Activated effector memory CD4-positive, alpha-beta T cell treated with Interleukin-2 at 50 U/mL for 16 hours (primary cell): ENCODE measurements at places on chromosomes 7 and 10.

- DNase-seq: no peak
Measured at GRCh38 chr10:129405389-129405788, 61.7 kb upstream of the MGMT start.

DNA sequence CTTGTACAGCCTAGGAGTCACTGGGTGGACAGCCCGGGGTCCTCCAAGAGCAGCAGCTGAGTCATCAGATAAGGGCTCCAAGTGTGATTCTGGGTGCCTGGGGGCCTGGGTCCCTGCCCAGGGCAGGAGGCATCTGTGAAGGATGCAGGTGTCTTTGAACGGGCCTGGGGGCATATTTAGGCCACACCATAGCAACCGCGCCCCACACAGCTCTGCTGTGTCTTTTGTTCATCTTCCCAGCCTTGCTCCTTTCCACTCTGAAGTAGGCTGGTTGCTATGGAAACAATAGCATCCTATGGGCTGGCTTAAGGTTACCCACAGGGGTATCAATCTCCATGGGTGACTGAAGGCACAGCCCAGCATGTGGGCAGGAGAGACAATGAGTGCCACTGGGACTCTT lies 324.7 kb downstream of the TCERG1L start:
- DNase-seq: no peak

DNA sequence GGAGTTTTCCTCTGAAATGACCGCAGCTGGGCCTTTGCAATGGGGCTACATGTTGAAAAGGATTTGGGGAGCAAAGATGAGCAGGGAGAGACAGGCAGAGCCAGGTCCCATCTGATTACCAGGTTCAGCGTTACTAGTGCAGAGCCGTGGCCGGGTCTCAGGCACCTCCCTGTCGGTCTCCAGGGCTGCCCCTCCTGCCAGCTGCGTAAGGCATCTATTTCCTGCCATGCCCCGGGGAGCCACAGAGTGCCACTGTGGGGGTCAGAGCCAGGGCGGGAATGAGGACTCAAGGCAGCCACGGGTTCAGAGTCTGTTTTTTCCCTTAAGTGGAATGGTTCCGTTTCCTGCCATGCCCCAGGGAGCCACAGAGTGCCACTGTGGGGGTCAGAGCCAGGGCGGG lies 382.6 kb upstream of the SHH start:
- no peak for DNase-seq

DNA sequence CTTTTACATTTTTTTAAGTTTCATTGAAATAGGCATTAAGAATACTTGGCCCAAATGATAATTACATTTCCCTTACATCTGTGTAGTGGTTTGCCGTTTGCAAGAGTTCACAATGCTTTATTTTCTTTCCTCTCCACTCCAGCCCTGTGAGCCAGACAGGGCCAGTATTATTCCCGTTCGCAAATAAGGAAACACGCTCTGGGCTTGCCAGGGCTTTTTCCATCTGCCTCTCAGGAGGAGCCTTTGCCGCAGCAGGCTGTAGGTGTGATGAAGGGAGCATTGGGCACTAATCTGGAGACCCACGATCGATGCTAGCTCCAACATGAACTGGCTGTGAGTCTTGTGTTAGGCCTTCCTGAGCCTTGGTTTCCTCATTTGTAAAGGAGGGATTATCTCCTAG lies 154.4 kb downstream of the GALNT17 start:
- DNase-seq: no peak

GRCh38 chr7:5557920-5558401 lies 134.3 kb upstream of the TNRC18 start:
- no peak for DNase-seq
